ENCODE measurements at places on chromosomes 7 and 10.

DNA sequence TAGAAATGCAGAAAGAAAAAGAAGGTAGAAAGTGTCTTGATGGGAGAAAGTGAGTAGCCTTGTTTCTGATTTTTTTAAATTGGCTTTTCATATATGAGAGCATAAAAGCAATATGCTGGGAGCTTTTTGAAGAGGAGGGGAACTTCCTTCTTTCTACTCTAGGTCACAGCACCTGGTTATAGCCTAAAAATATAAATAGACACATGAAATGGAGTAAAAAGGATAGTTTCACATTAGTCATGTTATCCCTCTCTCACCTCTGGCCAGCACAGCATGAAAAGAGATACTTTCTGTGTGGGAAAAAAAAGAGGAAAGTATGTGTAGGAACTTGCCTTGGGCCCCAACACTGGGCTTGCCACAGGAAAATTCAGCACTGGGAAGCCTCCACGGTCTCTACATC, 292.2 kb upstream of the ZWINT start:
- no peak for DNase-seq

DNA sequence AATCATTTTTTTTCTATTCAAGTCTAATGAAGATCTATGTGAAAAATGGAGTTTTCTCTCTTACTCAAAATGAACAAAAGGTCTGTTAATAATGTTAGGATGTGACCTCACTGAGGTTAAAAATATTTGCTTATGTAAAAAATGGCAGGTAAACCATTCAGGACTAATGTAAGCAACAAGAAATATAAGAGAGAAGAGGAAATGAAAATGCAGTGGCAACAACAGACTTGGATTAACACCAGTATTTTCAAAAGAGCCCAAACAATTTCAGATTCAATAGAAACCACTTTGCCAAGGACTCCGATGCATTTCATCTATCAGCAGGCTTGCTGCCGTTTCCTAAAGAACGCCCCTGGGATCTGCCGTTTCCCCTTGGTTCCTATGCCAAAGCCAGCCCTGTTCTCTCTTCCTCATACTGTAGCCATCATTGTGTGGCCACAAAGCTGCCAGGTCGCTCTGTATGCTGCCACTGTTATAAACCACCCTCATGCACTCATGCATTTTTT, 66.4 kb downstream of the MTURN start:
- no peak for DNase-seq

GRCh38 chr10:126854726-126855495, 50.3 kb upstream of the DOCK1 start:
- DNase-seq: no peak

- DNase-seq: no peak
Measured at GRCh38 chr7:4661871-4662270, 20.2 kb upstream of the FOXK1 start.

GRCh38 chr10:78045237-78045636, 11.6 kb downstream of the RPS24 start:
- peak; percentile 53 for DNase-seq

DNA sequence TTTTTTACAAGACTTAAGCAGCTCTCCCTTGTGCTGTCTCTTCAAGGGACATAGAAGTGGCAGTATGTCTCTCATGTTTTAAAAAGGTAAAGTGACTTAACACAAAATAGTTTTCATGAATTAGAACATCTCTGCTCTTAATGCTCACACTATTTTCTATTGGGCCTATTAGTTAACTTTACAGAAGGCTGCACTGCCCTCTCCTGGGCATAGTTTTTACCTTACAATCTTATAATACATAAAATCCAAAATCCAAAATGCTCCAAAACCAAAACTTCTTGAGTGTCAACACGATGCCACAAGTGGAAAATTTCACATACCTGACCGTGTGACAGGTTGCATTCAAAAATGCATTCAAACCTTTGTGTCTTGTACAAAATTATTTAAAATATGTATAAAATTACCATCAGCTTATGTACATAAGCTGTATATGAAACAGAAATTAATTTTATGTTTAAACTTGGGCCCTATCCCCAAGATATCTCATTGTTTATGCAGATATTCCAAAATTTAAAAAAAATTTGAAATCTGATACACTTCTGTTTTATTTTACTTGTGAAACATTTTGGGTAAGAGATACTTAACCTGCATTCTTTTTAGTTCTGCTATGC, 25.8 kb downstream of the TES start:
- DNase-seq: peak; percentile 54

- no peak for DNase-seq
Measured at GRCh38 chr7:4642468-4643203, 39.5 kb upstream of the FOXK1 start.

GRCh38 chr10:130654726-130655125, 518.5 kb downstream of the GLRX3 start:
- no peak for DNase-seq

DNA sequence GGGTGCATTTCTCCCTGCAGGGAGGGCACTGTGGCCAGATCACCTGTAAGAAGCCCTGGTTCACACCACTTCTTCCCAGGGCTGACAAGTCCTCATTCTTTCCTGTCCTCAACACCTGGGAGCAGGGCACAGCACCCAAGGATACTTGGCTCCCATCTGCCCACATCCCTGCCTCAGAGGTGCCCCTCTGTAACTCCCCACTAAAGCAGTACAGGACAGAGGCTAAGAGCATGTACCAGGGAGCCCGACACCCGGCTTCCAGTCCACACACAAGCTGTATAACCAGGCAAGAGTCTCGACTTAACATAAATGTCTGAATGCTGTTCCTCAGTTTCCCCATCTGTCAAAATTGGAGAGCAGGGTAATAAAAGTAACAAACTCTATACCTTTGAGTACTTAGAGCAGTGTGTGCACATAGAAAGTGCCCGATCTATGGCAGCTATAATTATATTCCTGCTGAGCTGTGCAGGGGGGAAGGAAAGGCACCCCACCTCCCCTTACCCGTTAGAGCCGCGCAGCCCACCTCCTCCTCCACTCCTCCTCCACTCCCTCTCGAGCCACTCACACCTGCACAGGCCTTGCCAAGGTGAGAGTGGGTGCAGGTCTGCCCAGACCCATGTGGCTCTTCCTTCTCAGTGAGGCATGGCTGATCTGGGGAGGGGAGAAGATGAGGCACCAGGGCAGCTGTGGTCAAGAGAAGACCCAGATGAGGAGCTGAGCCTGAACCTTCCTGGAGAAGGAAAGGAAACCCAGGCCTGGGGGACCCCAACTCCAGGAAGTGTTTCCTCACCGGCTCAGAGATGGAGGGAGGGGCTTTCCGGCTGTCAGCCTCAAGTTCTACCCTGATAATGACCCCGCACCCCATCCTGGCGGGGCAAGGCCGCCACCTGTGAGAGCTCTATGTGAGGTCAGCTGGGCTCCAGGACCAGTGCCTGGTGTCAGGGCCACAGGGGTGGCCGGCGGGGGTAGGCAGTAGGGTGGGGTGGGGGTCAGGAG, 22.6 kb downstream of the PODXL start:
- no peak for DNase-seq

DNA sequence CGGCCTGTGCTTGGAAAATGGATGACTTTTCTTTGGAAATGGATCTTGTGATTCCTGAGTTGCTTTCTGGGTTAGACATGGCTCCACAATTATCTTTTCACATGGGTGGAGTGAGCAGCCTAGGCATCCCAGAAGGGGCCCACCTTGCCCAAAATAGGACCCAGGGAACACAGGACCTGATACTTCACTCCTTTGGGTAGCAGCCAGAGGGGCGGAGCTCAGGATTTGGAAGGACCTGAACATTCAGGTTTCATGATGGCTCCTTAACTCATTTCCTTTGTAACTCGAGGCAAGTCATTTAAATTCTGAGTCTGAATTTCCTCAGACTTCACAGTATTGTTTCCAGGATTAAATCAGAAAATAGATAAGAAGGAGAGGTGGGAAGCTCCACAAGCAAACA, 178.3 kb upstream of the ZMIZ1 start:
- DNase-seq: no peak

GRCh38 chr10:78595269-78595619, 473.5 kb upstream of the ZMIZ1 start:
- no peak for DNase-seq

DNA sequence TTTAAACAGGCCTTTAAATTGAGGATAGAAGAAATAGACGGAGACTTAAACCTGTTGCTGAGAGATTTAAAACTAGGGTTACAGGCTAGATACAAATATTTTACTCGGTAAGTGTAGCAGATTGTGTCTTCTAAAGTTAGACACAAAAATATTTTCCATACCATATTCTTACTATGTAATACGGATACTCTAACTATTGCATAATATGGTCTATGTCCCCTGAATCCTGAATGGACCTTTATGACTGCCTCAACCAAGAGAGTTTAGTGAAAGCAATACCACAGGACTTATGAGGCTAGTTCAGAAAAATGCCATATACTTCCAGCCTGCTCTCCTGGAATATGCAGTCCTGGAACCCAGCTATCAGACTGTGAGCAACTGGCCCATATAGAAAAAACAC, 13.4 kb upstream of the TES start:
- no peak for DNase-seq

GRCh38 chr7:81079746-81080145, 160.9 kb upstream of the SEMA3C start:
- no peak for DNase-seq

- no peak for DNase-seq
Measured at GRCh38 chr10:36188461-36188860, 546.4 kb upstream of the FZD8 start.

DNA sequence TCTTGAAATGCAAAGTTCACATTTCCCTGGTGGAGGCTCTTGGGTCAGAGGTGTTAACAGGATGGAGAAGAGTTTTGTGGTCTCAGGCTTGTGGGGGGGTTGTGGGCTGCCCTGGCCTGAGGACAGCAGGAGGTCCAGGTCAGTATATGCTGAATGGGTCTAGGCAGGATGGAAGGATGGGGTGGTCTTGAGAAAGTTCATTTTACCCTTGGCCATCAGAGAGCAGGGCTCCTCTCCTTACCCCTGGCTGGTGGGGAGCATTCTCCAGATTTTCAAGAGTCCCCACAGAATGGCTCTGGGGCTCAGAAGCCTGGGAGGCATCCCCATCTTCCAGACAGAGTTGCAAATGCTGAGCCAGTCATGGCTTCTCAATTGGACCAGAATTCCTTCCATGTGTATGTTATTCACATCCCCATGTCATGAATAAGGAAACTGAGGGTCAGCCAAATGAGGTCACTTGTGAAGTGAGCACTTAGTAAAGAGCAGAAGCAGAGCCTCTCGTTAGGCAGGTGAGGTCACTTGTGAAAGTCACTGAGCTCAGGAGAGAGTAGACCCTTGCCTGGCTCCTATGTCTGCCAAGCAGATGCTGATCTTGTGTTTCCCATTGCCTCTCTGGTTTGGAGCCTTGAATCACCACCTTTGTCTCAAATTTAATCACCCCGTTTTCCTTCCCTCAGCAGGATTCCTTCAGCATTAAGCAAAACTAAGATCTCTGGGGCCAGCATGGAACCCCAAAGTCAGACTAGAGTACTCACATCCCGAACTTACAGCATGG, 33.0 kb downstream of the MBL2 start:
- no peak for DNase-seq

Measured in stimulated activated CD8-positive, alpha-beta memory T cell treated with anti-CD3 and anti-CD28 coated beads, Interleukin-4, amount 100 ng/mL, for 48 hours (primary cell).